ENCODE measurements at places on chromosomes 6 and 20.
A peak's percentile ranks its signal among the peaks of the same experiment; 100 is the strongest.

GRCh38 chr6:67897998-67898607 lies 737.0 kb upstream of the ADGRB3 start:
- no peak for DNase-seq

DNA sequence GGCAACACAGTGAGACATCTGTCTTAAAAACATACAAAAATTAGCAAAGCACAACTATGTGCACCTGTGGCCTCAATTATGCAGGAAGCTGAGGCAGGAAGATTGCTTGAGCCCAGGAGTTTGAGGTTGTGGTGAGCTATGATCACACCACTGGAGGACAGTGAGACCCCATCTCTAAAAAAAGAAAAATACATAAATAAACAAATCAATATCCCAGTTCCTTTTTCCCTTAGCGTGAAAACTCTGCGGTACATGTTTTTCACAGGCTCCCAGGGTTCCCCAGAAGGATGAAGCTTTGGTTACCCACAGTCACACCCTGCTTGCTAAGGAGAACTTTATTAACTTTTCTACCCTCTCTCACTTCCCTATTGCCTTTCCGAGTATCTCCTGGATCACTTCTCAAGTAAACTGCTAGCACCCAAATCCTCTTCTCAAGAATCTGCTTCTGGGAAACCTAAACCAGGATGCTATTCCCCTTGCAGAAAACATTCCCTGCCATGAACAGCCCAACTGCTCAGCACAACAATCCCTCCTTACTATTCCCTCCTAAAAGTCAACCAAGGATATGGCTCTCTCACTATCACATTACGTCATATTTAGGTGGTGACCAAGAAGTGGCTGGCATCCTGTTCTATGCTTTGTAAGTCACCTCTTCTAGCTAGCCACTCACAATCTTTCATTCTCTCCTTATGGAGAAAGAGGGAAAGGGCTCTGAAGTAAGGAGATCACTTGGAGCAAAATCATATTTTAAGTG lies 122.4 kb downstream of the IPCEF1 start:
- no peak for DNase-seq

- DNase-seq, result no peak
Measured at GRCh38 chr6:150177952-150178520, 35.2 kb downstream of the PPP1R14C start.

DNA sequence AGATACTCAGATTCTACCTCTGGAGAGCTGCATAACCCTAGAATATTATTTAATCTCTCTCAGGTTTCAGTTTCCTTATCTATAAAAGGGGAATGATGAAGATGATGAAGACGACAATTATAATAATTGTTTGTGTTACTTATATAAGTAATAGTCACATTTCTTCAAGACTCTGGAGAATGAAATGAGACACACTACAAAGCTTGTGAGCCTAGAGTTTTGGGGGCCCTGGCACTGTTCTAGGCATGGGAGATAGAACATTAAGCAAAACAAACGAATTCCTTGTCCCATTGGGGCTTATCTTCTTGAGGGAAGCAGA lies 5.4 kb upstream of the ZNF217 start:
- no peak for DNase-seq

DNA sequence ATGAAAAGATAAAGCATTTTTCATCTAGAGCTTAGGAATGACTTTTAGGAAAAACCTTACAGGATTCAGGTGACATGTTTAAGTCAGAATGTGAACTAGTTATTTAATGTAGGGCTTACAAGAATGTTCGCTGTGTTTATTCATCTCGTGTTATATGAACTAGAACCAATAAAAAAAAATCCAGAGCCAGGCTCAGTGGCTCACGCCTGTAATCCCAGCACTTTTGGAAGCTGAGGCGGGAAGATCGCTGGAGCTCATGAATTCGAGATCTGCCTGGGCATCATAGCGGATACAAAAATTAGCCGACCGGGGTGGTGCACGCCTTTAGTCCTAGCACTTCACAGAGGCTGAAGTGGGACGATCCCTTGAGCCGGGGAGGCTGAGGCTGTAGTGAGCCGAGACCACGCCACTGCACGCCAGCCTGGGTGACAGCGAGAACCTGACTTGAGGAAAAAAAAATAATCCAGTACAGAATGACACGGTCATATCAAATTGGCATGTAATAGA lies 46.3 kb downstream of the OR2B2 start:
- DNase-seq, result no peak

DNA sequence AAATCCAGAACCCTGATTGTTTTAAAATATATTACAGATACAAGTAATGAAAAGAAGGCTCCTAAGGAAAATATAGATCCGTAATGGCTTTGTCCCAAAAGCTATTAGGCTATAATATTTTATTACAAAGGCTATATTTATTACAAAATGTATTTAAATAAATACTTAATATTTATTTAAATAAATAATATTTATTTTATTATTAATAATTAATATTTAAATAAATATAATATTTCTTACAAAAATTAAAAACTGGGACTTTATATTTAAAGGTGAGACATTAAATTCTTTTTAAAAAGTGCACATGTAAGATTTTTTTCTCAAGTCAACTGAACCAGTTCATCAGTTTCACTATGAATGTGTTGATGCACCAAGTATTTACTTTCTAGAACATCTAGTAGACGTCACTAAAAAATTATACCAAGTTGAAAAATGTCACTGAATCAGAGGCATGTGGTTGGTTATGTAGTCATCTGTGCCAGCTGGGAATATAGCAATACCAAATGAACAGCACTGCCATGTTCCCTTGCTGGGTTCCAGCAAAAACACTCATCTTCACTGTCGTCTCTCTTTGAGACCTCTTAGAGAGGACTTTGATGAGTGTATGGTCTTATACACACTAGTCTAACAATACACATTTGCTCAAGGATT lies 278.9 kb downstream of the ESR1 start:
- no peak for DNase-seq

- DNase-seq, result no peak
Measured at GRCh38 chr6:130183271-130184222, 39.2 kb downstream of the SAMD3 start.

DNA sequence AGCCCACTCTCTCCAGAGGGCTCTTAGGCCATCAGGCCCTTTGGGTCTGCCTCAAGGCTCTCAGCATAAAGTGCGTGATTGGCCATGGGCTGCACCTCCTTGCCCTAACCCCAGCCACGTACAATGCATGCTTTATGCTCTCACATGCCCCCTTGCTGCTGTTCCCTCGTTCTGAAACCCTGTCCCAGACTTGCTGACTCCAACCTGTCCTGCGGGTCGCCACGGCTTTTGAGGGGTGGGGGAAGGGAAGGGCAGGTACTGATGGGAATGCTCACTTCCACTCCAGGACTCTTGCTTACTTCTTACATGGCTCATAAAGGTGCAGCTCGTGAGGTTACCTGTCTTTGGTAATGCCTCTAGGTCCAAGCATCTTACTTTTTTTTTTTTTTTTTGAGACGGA lies 6.0 kb downstream of the ARMC12 start:
- DNase-seq, result no peak

GRCh38 chr6:38025451-38025850 lies 205.9 kb downstream of the ZFAND3 start:
- DNase-seq, result peak; percentile 42

DNA sequence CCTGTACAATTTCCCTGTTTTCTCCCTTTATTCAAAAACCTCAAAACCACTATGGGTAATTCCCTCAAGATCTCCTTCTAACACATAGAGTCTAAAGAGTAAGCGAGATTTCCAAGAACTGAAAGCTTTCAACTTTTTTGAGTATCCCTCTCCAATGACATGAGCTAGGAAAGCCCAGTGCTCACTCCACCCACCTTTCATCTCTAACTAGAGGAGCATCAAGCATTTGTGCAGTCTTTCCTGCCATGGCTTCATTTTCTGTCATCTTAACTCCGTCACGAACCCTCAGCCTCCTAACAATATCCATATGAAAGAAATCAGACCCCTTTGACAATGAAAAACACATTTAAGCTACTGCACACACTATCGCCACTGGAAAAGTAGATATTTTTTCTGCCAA lies 91.9 kb upstream of the SUPT3H start:
- no peak for DNase-seq

GRCh38 chr6:43714311-43715055 lies 26.9 kb upstream of the MRPS18A start:
- peak; percentile 63 for DNase-seq

GRCh38 chr20:35743693-35744491 lies 1.8 kb upstream of the RBM39 start:
- no peak for DNase-seq

- DNase-seq, result peak; percentile 17
Measured at GRCh38 chr6:160348223-160349019, at the start of gene SLC22A3. TSS of gene SLC22A3 (plus strand) at chr6:160348378. CDS start at chr6:160348420, 42 bp downstream.

DNA sequence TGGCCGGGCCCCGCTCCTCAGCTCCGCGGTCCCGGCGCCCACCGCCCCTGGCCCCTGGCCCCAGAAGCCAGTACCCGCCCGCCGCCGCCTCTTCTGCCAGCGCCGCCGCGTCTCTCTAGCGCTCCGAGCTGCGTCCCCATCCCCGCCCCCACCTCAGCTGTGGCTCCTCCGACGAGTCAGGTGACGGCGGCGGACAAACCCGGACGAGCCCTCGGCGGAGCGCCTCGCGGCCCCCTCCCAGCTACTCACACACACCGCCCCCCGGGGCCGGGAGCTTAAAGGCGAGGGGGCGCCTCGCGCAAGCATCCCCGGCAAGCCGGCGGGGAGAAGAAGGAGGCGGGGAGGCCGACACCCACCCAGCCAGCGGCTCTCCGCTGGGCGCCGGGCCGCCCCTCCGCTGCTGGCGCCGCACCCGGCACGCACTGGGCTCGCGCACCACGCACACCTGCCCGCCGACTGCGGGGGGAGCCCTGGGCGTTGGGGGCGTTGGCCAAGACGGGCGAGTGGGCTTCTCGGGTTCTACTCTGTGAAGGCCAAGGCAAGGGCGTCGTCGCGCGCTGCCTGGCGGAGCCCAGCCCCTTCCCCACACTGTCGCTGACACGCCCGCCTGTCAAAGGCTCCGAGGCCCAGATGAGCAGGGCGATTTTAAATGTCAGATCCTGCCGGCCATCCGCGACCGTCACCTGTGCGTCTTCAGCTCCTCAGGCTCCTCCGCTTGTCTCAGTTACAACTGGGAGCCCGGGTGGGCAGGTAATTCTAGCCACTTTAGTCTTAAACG lies at the start of gene SNAP91:
TSS of gene SNAP91 (minus strand) at position 132 of the 778 bp plus-strand sequence. CDS start 1,174 bp downstream, outside the sequence.
- DNase-seq, result no peak

GRCh38 chr20:6558341-6558740 lies 209.1 kb upstream of the BMP2 start:
- no peak for DNase-seq

- peak; percentile 71 for DNase-seq
Measured at GRCh38 chr20:54475334-54476168, at the start of gene DOK5. TSS of gene DOK5 (plus strand) at chr20:54475593. CDS start at chr20:54475947, 354 bp downstream.

- no peak for DNase-seq
Measured at GRCh38 chr6:170113141-170113540, 177.7 kb downstream of the DLL1 start.

- DNase-seq, result no peak
Measured at GRCh38 chr6:137254966-137255365, 35.8 kb upstream of the IFNGR1 start.

- DNase-seq, result no peak
Measured at GRCh38 chr6:37709250-37709931, 11.7 kb upstream of the MDGA1 start.

DNA sequence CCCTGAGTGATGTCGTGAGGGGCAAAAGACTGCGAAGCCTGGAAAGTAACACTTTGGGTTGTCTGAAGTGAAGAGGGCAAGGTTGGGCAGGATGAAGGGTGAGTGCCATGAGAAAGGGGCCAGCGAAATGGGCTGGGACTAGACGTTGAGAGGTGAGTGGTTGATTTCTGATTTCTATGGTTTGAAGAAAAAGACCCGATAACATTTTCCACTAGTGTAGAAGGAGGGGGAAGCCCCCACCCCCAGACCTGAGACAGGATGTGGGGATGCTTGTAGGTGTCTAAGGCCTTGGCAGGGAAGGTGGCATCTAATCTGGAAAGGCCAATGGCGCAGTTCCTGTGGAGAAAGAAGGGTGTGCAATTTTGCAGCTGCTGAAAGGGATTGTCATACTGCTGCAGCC lies 25.3 kb upstream of the KIF3B start:
- DNase-seq, result no peak

DNA sequence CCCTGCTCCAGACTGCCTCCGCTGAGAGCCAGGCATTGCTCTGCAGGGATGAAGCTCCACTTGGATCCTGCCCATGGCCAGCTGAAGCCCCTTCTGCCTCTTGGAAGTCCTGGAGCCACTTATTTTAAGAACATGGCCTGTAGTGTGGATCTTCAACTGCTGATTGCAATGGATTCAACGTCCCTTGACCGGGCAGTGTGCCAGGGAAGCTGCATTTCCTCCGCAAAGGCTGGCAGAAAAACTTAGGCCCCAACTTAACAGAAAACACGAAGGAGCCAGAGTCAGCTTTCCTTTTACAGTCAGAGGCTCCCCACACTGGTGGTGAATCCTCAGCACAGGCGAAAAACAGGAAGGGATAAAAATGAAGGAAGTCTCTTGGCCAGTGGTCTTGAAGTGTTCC lies 26.3 kb upstream of the FOXQ1 start:
- peak; percentile 30 for DNase-seq

DNA sequence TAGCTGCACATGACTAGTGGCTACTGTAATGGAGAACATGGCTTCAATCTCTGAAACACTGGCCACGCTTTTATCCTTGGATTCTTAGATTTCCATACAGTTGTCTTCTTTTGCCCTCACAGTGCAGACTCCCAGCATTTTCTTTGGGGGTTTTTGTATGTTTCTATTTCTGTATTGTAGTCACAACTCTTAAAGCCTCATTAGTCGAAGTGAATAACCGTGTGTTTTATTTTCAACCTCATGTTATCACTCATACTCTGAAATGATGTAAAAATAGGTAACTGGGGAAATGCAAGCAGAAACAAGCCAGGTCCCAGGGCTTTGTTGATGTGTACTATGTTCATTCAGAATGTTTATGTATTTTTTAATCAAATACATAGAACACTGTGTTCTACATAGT lies 162.9 kb downstream of the JARID2 start:
- DNase-seq, result no peak

- DNase-seq, result peak; percentile 15
Measured at GRCh38 chr20:46545077-46545826, 5.2 kb downstream of the OCSTAMP start.

DNA sequence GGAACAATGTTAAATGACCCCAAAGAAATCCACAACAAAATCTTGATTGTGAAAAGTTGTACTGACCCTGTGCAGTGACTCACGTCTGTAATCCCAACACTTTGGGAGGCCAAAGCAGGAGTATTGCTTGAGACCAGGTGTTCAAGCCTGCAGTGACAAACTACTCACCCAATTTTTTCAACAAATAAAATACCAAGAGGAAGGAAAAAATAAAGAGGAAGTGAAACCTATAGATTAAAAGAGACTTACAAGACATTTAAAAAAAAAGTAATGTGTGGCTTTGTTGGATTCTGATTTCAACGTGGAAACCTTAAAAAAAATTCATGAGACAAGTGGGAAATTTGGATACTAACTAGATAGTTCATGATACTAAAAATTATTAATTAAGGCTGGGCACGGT lies 31.9 kb downstream of the GINS1 start:
- no peak for DNase-seq
